ENCODE measurements at places on chromosomes 16 and 17.

DNA sequence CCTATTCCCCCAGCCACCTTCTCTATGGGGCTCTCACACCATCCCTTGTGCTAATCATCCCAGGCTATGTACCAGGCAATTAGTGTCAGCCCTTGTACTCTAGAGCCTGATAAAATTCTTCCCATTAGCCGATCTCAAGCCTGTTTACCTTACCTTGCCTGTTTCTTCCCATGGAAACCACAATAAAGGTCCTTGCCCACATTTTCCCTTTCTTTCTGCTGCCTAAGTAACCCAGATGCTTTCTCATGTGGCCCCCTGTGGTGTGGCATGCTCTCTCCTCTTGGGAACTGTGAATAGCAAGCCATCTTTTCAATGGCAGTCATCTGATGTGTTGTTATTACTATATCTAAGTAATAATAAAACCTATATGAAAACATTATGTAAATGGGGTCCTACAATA is 265.8 kb upstream of the ELAC2 start:
- H3K4me1 ChIP-seq = no peaks in the 10 kb centered on the region
- no peaks in the 10 kb centered on the region for H3K36me3 ChIP-seq
- DNase-seq = no peak
- H3K27ac ChIP-seq = no peak overlapping the region

- no peak overlapping the region for H3K27ac ChIP-seq
- H3K4me1 ChIP-seq = peaks cover 7% of the 10 kb centered on the region
- peak; percentile 49 for DNase-seq
- peaks cover 3% of the 10 kb centered on the region for H3K27me3 ChIP-seq
Measured at GRCh38 chr17:2837147-2837561, 40.9 kb downstream of the RAP1GAP2 start.

- H3K27ac ChIP-seq = no peak overlapping the region
- H3K27me3 ChIP-seq = no peaks in the 10 kb centered on the region
- no peak overlapping the region for H3K4me3 ChIP-seq
- H3K36me3 ChIP-seq = no peaks in the 10 kb centered on the region
- H3K4me1 ChIP-seq = peaks cover 6% of the 10 kb centered on the region
Measured at GRCh38 chr17:13962716-13963240, 106.5 kb upstream of the COX10 start.

DNA sequence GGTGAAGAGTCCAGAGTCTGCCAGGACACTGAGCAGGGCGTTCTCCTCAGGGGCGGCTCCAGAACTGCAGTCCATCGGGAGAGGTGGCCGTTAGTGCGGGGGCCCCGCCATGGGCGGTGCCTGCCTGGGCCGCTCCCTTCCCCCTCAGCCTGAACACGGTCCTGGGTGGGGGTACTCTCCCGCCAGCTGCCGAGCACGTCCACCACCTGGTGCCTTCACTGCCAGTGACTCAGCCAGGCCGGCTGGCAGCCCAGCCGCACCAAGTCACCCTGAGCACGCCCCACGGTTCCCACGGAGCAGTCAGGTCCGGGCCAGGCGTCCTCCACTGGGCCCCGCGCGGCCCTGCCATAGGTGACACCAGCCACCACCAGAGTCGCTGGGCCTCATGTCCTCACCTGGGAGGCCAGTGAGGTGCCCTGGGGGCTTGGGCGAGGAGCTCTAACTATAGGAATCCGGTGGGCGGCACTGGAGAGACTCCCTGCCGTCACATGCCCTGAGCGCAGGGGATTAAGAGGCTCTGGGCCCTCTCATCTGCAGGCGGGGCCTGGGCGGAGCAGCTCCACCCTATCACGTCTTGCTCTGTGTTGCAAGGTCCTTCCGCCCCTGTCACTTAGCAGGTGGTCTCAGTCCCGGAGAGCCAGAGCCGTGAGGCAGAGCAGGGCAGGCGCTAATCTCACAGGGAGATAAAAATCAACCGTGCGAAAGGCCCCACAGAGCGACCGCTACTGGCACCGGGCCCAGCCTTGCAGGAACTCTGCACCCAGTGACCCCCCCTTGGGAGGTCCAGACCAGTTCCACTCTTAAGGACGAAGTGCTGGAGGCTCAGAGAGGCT is 14.3 kb downstream of the PIEZO1 start:
- H3K27ac ChIP-seq = no peak overlapping the region
- no peak overlapping the region for H3K4me3 ChIP-seq
- DNase-seq = peak; percentile 43

GRCh38 chr17:82959990-82960418 is 119.4 kb upstream of the METRNL start:
- no peak for DNase-seq
- no peaks in the 10 kb centered on the region for H3K27me3 ChIP-seq
- H3K36me3 ChIP-seq = peaks cover 15% of the 10 kb centered on the region
- no peak overlapping the region for H3K4me3 ChIP-seq
- H3K4me1 ChIP-seq = peaks cover 6% of the 10 kb centered on the region
- no peak overlapping the region for H3K27ac ChIP-seq

DNA sequence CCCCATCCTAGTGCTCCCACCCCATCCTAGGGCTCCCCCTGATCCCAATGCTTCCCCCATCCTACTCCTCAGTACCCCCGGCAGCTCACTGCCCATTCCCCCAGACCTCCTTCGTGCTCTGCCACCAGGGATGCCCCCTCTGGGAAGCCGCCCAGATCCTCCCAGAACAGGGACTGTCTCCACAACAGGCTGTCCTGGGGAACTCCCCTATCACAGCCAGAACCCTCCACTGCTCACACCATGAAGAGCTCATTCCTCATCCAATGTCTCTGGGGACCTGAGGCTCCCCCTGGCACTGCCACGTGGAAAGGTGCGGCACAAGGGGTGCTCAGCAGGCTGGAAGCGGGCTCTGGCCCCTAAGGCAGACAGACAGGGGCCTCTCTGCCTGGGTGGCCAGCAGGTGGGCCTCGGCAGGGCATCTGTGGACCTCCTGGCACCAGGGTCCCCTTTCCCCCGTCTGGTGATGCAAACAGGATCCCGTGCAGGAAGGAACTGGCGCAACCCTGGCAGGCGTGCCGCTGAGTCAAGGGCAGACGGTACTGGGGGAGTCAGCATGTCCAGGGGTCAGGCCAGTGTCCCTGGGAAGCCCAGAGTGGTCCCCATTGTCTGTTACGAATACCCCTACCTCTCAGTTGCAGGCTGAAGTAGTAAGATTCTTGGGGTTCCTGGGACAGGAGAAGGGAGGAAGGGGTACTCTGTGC is 14.8 kb upstream of the PVALEF start:
- H3K36me3 ChIP-seq = no peaks in the 10 kb centered on the region
- H3K27me3 ChIP-seq = no peaks in the 10 kb centered on the region
- no peak overlapping the region for H3K27ac ChIP-seq
- no peak for DNase-seq
- no peak overlapping the region for H3K4me3 ChIP-seq

DNA sequence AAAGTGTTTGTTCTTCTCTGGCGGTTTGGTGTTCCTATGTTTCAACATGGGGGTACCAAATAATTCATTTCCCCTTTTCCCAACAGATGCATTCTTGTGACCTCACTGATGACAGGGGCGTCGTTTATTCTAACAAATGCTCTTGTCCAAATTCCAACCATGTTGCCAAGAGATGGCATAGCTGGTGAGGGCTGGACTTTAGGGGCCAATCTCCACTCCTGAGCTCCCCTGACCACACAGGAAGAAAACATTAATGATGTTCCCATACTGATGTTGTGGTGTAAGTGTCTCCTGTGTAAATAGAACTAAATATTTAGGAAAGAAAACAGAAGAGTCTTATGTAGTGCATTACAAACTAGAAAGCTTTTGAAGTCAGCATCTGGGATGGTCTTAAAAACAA is 431.6 kb downstream of the CDH13 start:
- no peak for DNase-seq
- no peaks in the 10 kb centered on the region for H3K36me3 ChIP-seq
- H3K4me3 ChIP-seq = no peak overlapping the region
- H3K27ac ChIP-seq = no peak overlapping the region
- H3K27me3 ChIP-seq = no peaks in the 10 kb centered on the region

GRCh38 chr17:20063665-20064648 is 54.8 kb downstream of the SPECC1 start:
- no peaks in the 10 kb centered on the region for H3K27me3 ChIP-seq
- peak overlapping the region; percentile 85 for H3K27ac ChIP-seq
- no peaks in the 10 kb centered on the region for H3K36me3 ChIP-seq
- peak; percentile 49 for DNase-seq
- H3K4me3 ChIP-seq = peak overlapping the region; percentile 25

DNA sequence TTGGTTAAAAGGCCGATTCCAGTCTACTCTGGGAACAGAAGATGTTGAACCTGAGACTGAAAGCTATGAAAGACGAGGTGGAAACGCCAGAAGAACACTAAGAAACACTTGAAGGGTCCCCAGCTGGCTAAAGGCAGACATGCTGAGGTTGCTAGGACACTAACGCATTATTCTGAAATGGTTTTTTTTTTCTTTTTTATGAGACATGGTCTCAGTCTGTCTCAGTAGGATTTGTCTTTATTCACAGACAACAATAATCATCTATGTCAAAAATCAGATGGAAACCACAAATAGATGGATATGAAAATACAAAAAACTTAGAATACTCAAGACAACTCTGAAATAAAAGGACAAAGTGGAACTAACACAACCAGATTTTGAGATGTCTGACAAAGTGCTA is 35.0 kb upstream of the RASD1 start:
- no peak overlapping the region for H3K4me3 ChIP-seq
- H3K27ac ChIP-seq = no peak overlapping the region
- no peaks in the 10 kb centered on the region for H3K27me3 ChIP-seq

DNA sequence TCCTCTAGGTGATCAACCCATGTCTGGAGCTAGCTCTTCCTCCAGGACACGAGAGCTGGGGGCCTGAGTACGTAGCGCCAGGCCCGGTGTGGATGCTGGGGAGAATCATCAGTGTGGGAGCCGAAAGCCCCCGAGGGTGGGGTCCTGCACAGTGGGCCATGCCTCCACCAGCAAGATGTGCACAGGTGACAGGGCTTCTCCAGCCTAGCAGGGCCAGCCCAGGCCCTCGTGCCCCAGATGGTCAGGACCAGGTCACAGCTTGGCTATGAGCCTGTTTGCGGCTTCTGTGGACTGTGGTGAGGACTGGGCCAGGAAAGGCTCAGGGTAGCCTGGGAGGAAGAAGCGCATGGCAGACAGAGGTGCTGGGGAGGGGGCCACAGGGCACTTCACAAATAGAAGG is 7.8 kb downstream of the MPG start:
- no peak for DNase-seq
- no peak overlapping the region for H3K4me3 ChIP-seq
- peaks cover 11% of the 10 kb centered on the region for H3K36me3 ChIP-seq
- peaks cover 28% of the 10 kb centered on the region for H3K4me1 ChIP-seq
- no peaks in the 10 kb centered on the region for H3K27me3 ChIP-seq

DNA sequence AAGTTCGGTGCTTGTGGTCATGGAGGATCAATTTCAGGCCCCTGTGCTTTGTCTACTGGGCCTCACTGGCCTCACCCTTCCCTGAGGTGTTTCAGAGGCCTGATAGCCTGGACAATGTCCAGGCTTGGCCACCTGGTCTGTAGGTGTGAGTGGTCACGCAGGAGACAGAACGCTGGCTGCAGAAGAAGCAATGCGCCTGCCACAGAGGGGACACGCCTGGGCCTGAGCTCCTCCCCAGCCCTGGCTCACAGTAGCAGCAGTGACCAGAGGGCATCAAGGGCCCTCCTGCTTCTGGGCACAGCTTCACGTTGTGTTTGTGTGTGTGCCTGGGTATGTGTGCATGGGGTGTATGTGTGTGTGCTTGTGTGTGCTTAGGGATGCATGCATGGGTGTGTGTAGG is 1.9 kb upstream of the PITPNM3 start:
- peaks cover 9% of the 10 kb centered on the region for H3K4me1 ChIP-seq
- H3K36me3 ChIP-seq = no peaks in the 10 kb centered on the region
- H3K4me3 ChIP-seq = no peak overlapping the region
- no peak overlapping the region for H3K27ac ChIP-seq
- DNase-seq = no peak

GRCh38 chr17:49928126-49928800 is 40.7 kb upstream of the DLX4 start:
- H3K27me3 ChIP-seq = peaks cover 25% of the 10 kb centered on the region
- no peak overlapping the region for H3K27ac ChIP-seq
- no peaks in the 10 kb centered on the region for H3K36me3 ChIP-seq
- no peaks in the 10 kb centered on the region for H3K4me1 ChIP-seq

DNA sequence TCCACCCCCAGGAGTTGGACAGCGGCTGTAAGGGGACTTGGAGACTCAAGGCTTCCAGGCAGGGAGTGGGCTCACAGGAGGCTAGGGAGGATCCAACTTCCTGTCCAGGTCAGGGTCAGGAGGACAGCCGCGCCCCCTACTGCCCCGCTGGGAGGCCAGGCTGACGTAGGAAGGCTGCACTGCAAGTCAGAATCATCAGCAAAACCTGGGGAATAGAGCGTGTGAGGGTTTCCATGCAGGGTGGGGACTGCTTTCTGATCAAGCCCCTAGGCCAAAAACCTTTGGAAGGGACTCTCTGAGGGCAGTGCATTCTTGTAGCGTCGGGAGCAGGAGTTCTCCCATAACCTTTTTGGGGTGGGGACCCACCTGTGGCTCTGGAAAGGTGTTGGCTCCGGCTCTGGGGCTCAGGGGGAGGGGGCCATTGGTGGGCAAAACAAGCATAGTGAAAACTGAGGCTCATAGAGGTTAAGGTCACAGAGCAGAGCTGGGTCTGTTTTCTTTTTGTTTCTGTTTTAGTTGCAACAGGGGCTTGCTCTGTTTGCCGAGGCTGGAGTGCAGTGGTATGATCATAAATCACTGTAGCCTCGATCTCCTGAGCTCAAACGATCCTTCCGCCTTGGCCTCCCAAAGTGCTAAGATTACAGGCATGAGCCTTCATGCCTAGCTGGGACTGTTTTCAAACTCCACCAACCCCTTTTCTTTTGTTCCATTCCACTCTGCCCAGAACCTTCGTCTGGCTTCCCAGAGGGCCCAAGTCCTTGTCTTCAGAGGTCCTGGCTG is 22.1 kb downstream of the RAI1 start:
- no peaks in the 10 kb centered on the region for H3K36me3 ChIP-seq
- H3K4me3 ChIP-seq = no peak overlapping the region
- H3K27ac ChIP-seq = peak overlapping the region; percentile 14
- DNase-seq = no peak

DNA sequence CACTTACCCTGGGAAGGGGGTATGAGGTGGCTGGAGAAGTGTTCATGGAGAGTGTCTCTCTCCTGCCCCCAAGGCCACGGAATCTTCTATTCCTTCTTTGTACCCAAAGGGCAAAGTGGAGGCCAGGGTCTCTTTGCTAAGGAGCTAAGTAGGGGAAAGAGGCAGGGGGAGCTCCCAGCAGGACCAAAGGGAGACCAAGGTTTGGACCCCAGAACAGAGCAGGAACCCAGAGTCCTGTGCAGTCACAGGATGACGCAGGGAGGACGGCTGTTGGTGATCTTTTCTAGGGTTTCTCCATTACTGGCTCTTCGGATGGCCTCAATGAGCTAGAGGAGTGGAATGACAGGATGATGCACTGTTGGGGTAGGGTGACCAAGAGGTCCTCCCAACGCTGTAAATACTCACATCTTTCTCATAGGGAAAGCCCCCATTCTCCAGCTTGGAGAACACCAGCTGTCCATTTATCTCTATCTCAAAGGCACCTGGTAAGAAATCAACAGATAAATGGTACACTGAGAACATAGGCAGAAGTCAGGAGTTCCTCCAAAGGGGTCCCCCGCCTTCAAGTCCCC is 966 bp downstream of the MIEN1 start:
- DNase-seq = no peak
- H3K36me3 ChIP-seq = peaks cover 5% of the 10 kb centered on the region
- peak overlapping the region; percentile 91 for H3K4me3 ChIP-seq
- H3K4me1 ChIP-seq = peaks cover 13% of the 10 kb centered on the region
- peak overlapping the region; percentile 87 for H3K27ac ChIP-seq

- H3K36me3 ChIP-seq = no peaks in the 10 kb centered on the region
- H3K4me3 ChIP-seq = no peak within 1 kb of the TSS
- no peak for DNase-seq
- peaks cover 21% of the 10 kb centered on the region for H3K27me3 ChIP-seq
- H3K27ac ChIP-seq = no peak within 1 kb of the TSS
Measured at GRCh38 chr16:21150375-21151001, at the start of gene DNAH3. Gene DNAH3 (minus strand): TSS chr16:21150846. CDS start chr16:21150319, 527 bp downstream.
